ENCODE measurements at places on chromosomes 16 and 17. TPM values are rescaled to one million over a fixed set of nuclear protein-coding genes. Genes with fewer than 3 reads are reported as not detected.

The SUMO2 gene
- 25.2 TPM for total RNA-seq

The HERPUD1 gene
- total RNA-seq = 293 TPM

DNA sequence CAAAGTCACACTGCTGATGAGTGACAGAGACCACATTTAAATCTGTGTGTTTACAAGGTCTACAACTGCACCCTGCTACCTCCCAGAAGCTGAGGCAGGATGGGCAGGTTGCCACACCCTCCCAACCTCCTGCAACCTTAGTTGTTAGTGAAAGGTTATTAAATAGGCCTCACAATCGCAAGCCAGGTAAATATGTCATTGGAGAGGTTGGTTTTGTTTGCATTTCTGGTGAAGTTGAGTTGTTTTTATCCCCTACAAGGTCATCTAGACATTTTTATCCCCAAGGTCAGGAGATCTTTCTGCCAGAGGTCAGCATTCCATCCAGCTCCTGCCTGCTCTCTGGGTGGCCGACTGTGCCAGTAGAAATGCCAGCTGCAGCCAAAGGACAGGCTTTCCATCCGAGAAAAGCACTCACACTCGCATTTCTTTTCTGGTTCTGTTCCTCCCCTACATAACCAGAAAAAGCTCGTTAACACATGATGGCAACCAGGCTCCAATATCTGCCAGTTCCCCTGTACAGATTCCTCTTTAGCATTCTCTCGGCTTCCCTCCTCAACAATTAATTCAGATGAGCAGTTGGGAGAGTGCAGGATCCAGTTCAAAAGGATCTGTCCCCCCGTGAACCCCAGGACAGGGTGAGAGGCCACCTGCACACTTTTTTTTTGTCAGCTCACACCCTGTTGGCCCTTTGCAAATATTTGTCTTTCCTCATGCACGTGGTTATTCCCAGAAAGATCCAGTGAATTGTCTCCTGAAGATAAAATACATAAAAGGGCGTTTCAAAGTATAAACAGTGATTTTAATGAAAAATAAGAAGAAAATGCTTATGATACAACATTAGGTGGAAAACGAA is 562.8 kb downstream of the MAF start:
- no peak overlapping the region for H3K27ac ChIP-seq
- H3K36me3 ChIP-seq = no peaks in the 10 kb centered on the region
- peaks cover 13% of the 10 kb centered on the region for H3K4me1 ChIP-seq
- peak; percentile 31 for DNase-seq
- no peaks in the 10 kb centered on the region for H3K27me3 ChIP-seq

DNA sequence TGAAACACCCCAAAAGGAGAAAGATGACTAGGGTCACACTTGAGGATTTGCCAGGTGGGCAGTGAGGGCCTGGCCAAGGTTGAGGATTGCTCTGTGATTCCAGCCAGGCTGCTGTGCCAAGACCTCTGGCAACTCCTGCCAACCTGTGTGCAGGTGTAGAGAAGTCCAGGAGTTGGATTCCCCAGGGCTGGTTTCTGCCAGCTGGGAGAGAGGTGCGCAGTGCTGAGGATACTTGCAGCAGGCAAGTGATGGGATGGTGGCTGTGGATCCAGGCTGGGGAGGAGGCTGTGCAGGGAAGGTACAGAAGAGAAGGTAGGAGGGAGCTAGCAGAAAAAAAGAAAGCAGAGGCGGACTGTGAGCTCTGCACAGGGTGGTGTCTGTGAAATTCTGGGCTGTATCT is 6.6 kb downstream of the RIPOR1 start:
- H3K27me3 ChIP-seq = no peaks in the 10 kb centered on the region
- peaks cover 71% of the 10 kb centered on the region for H3K4me1 ChIP-seq
- H3K4me3 ChIP-seq = no peak overlapping the region
- no peaks in the 10 kb centered on the region for H3K36me3 ChIP-seq

DNA sequence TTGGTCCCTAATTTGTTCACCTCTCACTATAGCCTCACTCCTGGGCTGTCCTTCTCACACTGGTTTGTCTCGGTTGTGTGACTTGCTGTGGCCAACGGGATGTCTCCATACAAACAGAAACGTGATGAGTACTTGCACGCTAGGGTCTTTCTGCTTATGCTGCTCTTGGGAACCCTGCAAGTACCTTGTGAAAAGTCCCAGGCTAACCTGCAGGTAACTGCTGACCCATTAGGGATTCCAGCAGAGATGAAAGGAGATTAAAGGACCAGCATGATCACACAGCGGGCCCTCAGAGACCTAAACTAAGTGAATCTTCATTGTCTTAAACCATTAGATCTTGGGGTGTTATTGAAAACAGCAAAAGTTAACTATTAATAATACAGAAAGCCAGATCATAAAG is 562.8 kb upstream of the GOT2 start:
- H3K27me3 ChIP-seq = no peaks in the 10 kb centered on the region
- no peaks in the 10 kb centered on the region for H3K36me3 ChIP-seq
- H3K4me1 ChIP-seq = no peaks in the 10 kb centered on the region
- H3K4me3 ChIP-seq = no peak overlapping the region
- H3K27ac ChIP-seq = no peak overlapping the region

DNA sequence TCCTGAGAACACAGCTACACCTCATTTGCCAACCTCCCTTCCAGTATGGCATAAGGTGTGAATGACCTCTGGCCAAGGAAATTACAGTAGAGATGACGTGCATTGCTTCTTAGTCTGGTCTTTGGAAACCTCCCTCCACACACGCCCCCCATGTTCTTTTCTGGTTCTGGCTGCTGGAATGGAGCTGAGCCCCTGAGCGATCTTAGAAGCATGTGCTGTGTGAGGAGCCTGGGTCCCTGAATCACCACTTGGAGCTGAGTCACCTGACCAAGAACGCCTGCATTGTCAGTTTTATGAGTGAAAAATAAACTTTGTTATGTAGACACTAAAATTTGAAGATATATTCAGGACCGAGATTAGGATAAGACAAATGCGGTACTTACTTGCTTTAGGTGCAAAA is 51.4 kb downstream of the HS3ST3A1 start:
- no peaks in the 10 kb centered on the region for H3K36me3 ChIP-seq
- H3K4me3 ChIP-seq = no peak overlapping the region

The ASIC2 gene
- not detected for total RNA-seq

- H3K27me3 ChIP-seq = no peaks in the 10 kb centered on the region
- H3K4me1 ChIP-seq = no peaks in the 10 kb centered on the region
- no peak for DNase-seq
- no peak overlapping the region for H3K27ac ChIP-seq
- H3K36me3 ChIP-seq = no peaks in the 10 kb centered on the region
- H3K4me3 ChIP-seq = no peak overlapping the region
Observed at GRCh38 chr16:54375071-54375470, 88.5 kb upstream of the IRX3 start.

DNA sequence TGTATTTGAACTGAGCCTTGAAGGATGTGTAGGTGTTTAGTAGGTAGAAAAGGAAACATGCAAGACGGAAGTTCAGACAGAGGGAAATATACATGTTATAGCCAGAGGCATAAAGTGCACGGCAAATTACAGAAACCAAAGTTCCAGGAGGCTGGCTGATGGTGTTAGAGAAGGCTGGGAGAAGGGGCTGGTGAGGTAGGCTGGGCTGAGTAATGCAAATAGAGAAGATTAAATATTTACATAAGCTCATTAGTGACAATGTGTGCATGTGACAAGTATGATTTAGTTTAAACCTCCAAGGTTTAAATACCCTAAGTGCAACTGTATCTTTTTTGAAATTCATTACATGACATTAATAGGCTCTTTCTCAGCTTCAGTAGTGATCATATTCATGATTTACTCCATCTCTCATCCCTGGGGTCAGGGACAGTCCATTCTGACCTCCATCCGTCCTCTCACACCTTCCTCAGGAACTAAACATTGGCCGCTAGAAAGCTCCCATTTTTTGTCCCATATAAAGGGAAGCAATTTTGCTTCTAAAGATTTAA is 399.8 kb upstream of the SALL1 start:
- no peak for DNase-seq
- no peaks in the 10 kb centered on the region for H3K27me3 ChIP-seq
- H3K4me1 ChIP-seq = no peaks in the 10 kb centered on the region
- no peak overlapping the region for H3K4me3 ChIP-seq

The GUCY2D gene
- not detected for total RNA-seq

DNA sequence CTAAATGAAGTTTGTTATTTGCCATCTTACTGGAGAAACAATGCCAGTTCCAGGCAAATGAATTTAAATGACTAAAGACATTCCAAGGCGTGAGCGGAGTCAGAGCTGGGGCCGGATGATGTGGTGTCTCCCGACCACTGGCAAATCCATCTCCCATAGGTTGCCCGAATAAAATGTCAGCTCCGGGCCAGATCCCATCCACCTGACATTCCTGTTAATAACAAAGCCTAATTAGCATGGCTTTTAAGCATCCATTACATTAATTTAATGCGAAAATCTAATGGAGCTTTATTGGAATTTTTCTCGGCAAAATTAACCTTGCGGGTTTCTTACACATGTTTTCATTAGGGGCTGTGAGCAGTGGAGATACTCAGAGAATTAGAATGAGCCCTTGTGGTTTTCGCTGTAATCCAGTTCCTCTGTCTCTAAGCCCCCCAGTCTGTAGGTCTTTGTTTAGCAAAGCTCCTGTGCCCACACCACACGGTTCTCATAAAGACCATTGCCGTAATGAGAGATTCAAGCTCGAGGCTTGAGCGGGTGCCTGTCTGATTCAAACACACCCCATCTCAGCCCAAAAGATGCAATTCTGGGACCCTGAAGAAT is 123.3 kb downstream of the CCT6B start:
- H3K4me1 ChIP-seq = no peaks in the 10 kb centered on the region
- no peak overlapping the region for H3K4me3 ChIP-seq
- H3K36me3 ChIP-seq = no peaks in the 10 kb centered on the region
- DNase-seq = no peak
- no peaks in the 10 kb centered on the region for H3K27me3 ChIP-seq

GRCh38 chr17:56679115-56679776 is 85.7 kb downstream of the NOG start:
- no peaks in the 10 kb centered on the region for H3K27me3 ChIP-seq
- H3K4me3 ChIP-seq = no peak overlapping the region
- DNase-seq = no peak
- H3K36me3 ChIP-seq = no peaks in the 10 kb centered on the region
- no peak overlapping the region for H3K27ac ChIP-seq
- peaks cover 10% of the 10 kb centered on the region for H3K4me1 ChIP-seq

DNA sequence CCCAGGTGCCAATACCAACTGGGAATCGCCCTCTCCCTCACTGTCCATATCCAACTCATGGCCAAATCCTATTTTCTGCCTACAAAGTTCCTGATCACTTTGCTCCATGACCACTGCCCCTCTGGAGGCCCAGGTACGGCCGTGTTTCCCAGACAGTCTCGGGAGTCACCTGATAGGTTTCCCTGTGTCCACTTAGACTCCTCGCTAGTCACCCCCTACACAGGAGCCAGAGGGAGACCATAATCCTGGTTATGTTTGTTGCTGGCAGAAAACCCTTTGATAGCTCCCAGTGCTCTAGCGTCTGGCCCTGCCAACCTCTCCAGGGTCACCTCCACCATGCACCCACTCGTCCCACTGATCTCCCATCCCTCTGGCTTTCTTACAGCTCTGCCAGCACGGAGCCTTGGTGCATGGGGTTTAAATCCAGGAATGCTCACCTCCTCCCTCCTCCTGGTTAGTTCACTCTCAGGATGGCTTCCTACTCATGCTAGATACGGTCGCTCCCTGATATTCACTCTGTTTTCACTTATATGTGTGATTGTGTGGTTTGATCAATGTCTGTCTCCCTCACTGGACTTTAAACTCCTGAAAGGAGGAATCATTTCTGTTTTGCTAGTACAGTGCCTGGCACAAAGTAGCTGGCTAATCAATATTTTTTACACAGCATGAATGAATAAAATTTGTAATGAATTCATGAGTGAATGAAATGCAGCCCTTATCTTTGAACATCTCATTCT is 7.5 kb upstream of the CALB2 start:
- no peak for DNase-seq
- no peaks in the 10 kb centered on the region for H3K27me3 ChIP-seq
- no peaks in the 10 kb centered on the region for H3K4me1 ChIP-seq
- H3K36me3 ChIP-seq = no peaks in the 10 kb centered on the region
- no peak overlapping the region for H3K4me3 ChIP-seq

DNA sequence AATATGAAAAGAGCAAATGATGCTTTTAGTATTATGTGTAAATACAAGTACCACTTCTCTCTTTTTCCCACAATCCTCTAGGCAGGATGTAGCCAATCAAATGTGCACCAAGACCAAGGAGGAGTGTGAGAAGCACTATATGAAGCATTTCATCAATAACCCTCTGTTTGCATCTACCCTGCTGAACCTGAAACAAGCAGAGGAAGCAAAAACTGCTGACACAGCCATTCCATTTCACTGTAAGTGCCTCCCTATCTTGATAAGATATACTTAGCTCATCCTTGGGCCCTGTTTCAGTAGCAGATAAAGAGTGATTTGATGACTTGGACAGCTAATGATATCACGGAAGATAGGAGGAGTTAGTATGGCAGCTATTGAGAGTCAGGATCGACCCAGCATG is 33.7 kb downstream of the TADA2A start:
- H3K4me3 ChIP-seq = no peak overlapping the region
- no peaks in the 10 kb centered on the region for H3K27me3 ChIP-seq
- no peaks in the 10 kb centered on the region for H3K4me1 ChIP-seq

- no peak overlapping the region for H3K4me3 ChIP-seq
- no peaks in the 10 kb centered on the region for H3K36me3 ChIP-seq
- H3K27me3 ChIP-seq = no peaks in the 10 kb centered on the region
Observed at GRCh38 chr17:2749784-2750181, 331 bp upstream of the CCDC92B start.

DNA sequence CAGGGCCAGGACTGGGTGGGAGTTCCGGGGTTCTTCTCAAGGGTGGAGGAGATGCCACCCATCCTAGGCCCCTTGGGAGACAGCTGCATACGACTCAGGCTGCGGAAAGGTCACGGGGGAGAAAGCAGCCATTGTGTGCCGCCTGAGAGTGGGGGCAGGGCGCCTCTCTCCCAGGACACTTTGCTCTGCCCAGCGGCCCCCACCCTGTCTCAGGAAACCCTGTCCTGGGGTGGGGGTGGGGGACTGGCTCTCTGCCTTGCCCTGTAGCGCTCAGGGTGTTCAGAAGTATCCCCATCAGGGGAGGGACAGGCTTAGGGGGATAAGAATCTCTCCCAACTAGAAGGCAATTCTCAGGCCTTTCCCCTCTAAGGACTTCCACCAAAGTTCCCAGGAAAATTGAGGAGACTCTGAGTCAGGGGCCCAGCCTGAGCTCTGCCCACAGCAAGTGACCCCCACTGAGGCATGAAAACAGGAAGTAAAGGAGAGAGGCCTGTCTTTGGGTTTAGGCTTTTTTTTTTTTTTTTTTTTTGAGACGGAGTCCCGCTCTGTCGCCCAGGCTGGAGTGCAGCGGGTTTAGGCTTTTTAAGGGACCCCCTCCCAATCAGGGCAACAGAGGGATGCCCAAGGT is 4.9 kb downstream of the GIT1 start:
- peaks cover 18% of the 10 kb centered on the region for H3K4me1 ChIP-seq
- H3K4me3 ChIP-seq = no peak overlapping the region
- DNase-seq = peak; percentile 13
- no peaks in the 10 kb centered on the region for H3K27me3 ChIP-seq
- H3K36me3 ChIP-seq = no peaks in the 10 kb centered on the region

- DNase-seq = peak; percentile 97
- H3K36me3 ChIP-seq = no peaks in the 10 kb centered on the region
- H3K27me3 ChIP-seq = no peaks in the 10 kb centered on the region
- no peak overlapping the region for H3K4me3 ChIP-seq
- peak overlapping the region; percentile 93 for H3K27ac ChIP-seq
Observed at GRCh38 chr17:42135664-42136653, 13.4 kb downstream of the HSPB9 start.

- peaks cover 65% of the 10 kb centered on the region for H3K4me1 ChIP-seq
- peak; percentile 77 for DNase-seq
- no peak overlapping the region for H3K4me3 ChIP-seq
- no peaks in the 10 kb centered on the region for H3K36me3 ChIP-seq
- no peaks in the 10 kb centered on the region for H3K27me3 ChIP-seq
- H3K27ac ChIP-seq = peak overlapping the region; percentile 99
Observed at GRCh38 chr17:74429604-74430384, 2.1 kb upstream of the GPRC5C start.

The SLC13A2 gene
- total RNA-seq = not detected
